ENCODE measurements at places on chromosomes 5 and 9. TPM values are rescaled to one million over a fixed set of nuclear protein-coding genes. Genes with fewer than 3 reads are reported as not detected.

The GABRA6 gene
- total RNA-seq: not detected

DNA sequence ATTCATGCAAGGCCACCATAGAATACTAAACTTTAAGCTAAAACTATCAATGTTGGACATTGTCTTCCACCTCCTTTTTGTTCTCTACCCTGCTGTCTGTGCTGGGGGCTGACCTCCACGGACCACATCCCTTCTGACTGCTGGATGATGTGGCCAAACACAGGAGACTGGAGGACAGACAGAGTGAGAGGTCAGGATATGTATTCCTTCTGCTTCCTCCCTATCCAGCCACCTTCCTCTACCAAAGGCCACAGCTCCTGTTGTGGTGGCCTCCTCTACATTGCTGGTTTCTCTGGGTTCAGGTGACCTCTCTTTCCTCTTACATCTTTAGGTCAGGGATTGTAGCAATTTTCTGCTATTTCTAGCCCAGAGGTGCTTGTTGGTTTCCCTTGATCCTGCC lies 148.1 kb downstream of the ACTBL2 start:
- no peaks in the 10 kb centered on the region for H3K36me3 ChIP-seq
- H3K27me3 ChIP-seq: no peaks in the 10 kb centered on the region
- H3K4me1 ChIP-seq: no peaks in the 10 kb centered on the region
- DNase-seq: no peak

DNA sequence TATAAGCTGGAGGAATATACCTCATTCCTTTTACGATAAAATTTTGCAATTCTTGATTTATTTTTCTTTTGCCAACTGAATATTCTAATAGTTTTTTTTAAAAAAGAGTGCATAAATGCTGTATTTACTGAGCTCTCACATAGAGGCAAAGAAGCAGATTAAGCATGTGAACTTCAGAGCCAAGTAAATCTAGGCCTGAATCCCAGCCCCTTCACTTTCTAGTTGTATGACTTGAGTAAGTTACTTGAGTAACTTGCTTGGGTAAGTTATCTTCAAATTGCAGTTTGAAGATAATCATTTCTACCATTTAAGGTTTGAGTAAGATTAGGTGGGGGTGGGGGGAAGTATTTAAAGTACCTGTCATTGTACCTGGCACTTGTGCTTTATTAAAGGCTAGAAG lies 21.8 kb downstream of the LURAP1L start:
- no peak overlapping the region for H3K27ac ChIP-seq
- no peaks in the 10 kb centered on the region for H3K36me3 ChIP-seq
- DNase-seq: no peak

- DNase-seq: no peak
- no peaks in the 10 kb centered on the region for H3K36me3 ChIP-seq
- H3K4me3 ChIP-seq: no peak overlapping the region
- no peaks in the 10 kb centered on the region for H3K4me1 ChIP-seq
Observed at GRCh38 chr9:89882930-89883361, 278.1 kb downstream of the GADD45G start.

- H3K27me3 ChIP-seq: no peaks in the 10 kb centered on the region
- no peak for DNase-seq
- no peak overlapping the region for H3K27ac ChIP-seq
- H3K4me1 ChIP-seq: no peaks in the 10 kb centered on the region
- no peaks in the 10 kb centered on the region for H3K36me3 ChIP-seq
Observed at GRCh38 chr9:31321686-31322085, 1062.8 kb upstream of the ACO1 start.

The NRG2 gene
- total RNA-seq: not detected

The CXCL14 gene
- total RNA-seq: not detected
